ENCODE measurements at places on chromosomes 16 and 17.

DNA sequence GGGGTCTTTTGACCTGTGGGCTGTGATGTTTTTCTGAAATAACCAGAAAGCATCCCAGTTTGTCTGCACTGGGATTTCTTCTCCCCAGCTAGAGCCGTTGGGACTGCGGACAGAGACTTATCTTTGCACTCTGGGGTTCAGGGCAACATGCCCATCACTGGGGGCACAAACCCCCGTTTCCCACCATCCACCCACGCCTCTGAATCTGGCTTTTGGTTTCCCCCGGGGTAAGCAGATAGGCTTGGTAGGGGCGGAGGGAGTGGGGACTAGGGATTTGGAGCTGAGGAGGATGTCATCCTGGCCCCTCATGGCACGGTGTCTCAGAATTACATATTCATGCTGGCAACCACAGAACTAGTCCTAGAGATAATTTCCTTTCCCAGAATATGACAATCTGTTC, 68.6 kb downstream of the CCDC182 start:
- no peak for DNase-seq

- DNase-seq = no peak
These were observed 13.3 kb downstream of the HERPUD1 start for GRCh38 chr16:56944954-56945839.

GRCh38 chr17:32292094-32292493, 26.5 kb downstream of the RHBDL3 start:
- DNase-seq = no peak

GRCh38 chr17:54982399-54982798, 13.8 kb downstream of the STXBP4 start:
- DNase-seq = no peak
